ENCODE measurements at places on chromosomes 5 and 9.

GRCh38 chr9:113694912-113695311 lies 181.2 kb upstream of the ZNF618 start:
- DNase-seq: no peak

DNA sequence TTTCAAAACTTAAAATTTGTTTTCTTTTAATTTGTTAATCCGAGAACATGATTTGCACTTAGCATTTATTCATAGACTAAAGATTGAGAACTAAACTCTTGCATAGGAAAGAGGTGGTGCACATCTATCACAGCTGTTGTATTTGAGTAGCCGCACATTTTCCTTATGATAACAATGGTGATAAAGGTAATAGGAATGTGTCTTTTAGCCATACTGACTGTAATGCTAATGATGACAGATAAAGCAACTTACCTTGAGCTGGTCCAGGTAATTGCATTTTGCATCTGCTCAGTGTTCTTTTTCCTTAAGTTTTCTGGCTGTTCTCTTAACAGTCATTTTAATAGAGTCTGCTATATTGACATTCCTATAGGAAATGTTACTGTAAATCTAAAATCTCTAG lies 19.0 kb downstream of the PHAX start:
- DNase-seq: no peak

DNA sequence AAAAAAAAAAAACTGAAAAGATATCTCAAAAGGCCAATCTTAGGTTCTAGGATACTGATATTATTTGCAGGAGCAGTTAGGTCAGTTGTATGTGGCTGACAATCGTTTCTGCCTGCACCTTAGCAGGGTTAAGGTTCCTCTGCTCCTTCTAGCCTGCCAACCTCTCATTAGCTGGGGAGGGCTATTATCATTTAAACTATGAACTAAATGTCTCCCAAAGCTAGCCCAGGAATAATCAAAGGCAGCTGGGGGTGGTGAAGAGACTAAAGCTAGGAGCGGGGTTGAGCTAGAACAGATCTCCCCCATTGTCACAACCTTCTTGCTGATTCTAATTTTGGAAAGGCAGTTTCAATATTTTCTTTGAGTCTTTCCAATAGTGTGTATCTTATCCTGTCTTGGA lies 99.9 kb downstream of the ICE1 start:
- DNase-seq: no peak

DNA sequence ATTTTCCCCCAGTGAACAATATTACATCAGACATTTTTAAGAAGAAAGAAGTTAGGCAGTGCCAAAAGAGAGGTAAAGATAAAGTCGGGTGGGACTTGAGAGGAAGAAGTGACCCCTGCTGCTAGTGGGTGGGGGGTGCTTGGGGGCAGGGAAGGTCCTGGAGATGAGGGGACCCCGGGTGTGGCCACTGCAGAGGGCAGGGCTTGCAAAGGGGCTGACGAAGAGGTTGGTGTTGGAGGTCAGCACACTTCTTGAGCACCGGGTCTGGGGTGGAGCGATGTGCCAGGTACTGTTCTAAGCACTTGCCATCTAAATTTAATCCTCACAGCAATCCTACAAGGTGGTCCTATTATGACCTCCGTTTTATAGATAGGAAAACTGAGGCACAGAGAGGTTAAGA lies 62.0 kb downstream of the AMBP start:
- no peak for DNase-seq

DNA sequence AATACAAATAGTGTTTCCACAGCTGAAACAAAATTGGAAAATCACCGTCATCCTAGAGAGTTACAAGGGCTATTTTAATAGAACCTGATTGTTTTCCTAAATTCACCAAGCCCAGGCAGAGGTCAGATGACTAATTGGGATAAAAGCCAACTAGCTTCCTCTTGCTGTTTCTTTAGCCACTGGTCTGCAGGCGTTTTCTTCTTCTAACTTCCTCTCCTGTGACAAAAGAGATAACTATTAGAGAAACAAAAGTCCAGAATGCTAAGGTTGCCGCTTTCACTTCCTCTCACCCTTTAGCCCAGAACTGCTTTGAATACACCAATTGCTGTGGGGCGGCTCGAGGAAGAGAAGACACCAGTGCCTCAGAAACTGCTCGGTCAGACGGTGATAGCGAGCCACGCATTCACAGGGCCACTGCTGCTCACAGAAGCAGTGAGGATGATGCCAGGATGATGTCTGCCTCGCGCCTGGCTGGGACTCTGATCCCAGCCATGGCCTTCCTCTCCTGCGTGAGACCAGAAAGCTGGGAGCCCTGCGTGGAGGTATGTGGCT lies at the start of gene TLR4:
TSS of gene TLR4 (plus strand) at position 380 of the 552 bp plus-strand sequence. CDS start at position 450, 70 bp downstream.
- peak; percentile 15 for DNase-seq

GRCh38 chr9:121751686-121752445 lies 100.4 kb downstream of the DAB2IP start:
- DNase-seq: no peak

DNA sequence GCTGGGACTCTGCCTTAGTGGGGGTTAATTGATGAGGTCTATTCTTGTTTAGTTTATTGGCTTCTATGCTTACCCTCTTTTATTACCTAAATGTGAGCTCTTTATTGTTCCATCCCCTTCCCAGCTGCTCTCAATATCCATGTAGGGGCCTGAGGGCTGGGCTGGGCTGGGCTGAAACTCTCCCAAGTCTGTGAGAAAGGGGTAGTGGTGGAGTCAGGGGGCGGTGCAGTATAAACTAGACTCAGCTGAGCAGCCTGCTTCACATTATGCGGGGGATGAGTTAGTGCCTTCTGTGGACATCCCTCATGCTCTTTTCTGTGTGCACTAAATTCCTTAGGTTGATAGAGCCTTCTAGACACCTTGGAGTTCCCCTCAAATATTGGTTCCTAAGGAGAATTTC lies 451.8 kb upstream of the PTGER4 start:
- no peak for DNase-seq

- DNase-seq: no peak
These were observed 380.5 kb downstream of the RAB3C start for GRCh38 chr5:58963361-58963760.

- DNase-seq: no peak
These were observed 43.1 kb downstream of the CAMK2A start for GRCh38 chr5:150246429-150246828.

DNA sequence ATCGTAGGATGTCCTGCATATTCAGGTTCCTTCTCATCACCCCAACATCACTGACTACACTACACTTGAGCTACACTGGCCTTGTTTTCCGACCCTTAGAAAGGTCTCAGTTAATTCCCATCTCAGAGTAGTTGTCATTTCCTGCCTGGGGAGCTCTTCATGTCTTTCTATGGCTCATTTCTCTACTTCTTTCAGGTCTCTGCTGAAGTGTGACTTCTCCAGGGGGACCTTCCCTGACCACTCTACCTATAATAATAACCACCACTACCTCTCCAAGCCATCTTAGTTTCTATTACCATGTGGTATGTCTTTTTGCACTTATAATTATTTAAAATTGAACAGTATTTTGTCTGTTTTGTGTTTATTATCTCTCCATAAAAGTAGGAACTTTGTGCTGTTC lies 113.2 kb downstream of the STARD4 start:
- DNase-seq: no peak

DNA sequence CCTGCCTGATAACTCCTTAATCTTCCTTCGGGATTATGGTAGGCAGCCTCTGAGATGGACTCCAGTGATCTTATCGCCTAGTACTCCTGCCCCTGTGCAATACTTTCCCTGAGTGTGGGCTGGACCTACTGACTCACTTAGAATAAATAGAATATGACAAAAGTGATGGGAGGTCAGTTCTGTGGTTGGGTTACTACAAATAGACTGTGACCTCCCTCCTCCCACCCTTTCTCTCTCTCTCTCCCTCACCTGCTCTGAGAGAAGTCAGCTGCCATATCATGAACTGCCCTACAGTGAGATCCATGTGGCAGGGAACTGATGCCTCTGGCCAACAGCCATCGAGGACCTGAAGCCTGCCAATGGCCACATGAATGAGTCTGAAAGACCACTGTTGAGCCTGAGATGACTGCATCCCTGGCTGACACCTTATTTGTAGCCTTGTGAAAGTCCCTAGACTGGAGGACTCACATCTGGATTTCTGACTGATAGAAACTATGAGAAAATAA lies 31.7 kb downstream of the NRG2 start:
- no peak for DNase-seq

- no peak for DNase-seq
These were observed 48.3 kb upstream of the TCERG1 start for GRCh38 chr5:146398826-146399225.

DNA sequence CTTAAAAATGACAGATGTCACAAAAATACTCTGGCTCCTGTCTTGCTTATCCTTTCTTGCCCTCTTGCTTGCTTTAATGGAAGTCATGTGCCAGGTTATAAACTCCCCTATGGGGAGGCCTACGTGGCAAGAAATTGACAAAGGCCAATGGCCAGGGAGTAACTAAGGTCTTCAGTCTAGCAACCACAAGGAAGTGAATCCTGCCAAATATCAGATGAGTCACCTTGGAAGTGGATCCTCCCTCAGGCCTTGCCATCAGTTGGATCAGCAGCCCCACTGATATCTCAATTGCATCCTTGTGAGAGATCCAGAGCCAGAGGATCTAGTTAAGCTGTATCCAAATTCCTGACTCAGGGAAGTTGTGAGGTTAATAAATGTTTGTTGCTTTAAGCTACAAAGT lies 82.8 kb downstream of the CAAP1 start:
- no peak for DNase-seq

GRCh38 chr9:128714586-128715435 lies 9.1 kb downstream of the ZDHHC12 start:
- DNase-seq: no peak

- no peak for DNase-seq
These were observed 113.3 kb downstream of the MTREX start for GRCh38 chr5:55421074-55421529.

DNA sequence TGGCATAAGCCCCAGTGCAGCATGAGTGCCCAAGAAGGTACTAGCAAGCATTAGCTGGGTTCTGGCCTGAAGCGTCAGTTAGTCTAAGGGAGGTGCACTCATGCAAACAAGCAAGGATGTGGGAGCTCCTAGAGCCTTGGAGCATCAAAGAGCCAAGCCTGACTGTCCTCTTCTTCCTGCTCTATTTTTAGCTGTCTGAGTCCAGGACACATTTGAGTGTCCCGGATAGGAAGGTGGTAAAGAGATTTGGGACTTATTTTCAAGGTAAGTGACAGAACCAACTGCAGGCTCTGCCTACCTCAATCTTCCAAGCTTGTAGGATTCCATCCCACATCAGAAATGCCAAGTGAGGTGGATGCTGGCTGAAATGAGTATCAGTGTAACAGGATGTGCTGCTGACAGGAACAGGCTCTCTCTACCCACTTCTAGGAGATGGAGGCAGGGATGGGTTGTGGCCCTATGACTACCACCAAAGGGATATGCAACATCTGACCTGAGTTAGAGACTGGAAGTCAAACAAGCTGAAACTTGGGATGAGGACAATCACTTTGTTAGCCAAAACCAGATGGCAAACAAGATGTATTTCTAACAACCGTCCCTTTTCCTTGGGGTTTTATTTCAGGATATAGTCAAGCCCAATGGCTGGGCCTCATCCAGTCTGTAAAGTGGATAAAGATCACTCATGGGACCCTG lies 15.1 kb downstream of the MACROH2A1 start:
- no peak for DNase-seq

GRCh38 chr5:5854087-5854486 lies 431.6 kb downstream of the ICE1 start:
- DNase-seq: no peak

DNA sequence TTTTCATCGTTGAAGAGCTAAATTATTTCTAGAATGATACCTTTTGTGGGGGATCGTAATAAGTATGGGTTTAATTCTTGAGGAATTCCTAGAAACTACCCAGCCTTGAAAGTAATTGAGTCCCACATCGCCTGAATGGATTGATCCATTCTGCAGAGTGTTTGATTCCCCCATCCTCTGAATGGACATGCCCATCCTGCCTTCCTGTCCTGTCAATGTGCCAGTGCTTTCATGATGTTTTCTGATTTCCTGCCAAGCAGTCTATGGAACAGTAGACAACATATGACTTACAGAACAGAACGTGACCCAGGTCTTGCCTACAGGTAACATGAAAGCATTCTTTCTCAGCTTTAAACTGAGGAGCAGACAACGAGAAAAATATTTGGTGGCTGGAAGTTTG lies 319.2 kb downstream of the DRD1 start:
- DNase-seq: no peak

GRCh38 chr5:96868603-96869371 lies 7.5 kb upstream of the ERAP2 start:
- DNase-seq: peak; percentile 74

GRCh38 chr9:15670246-15670645 lies 117.4 kb downstream of the CCDC171 start:
- DNase-seq: no peak

DNA sequence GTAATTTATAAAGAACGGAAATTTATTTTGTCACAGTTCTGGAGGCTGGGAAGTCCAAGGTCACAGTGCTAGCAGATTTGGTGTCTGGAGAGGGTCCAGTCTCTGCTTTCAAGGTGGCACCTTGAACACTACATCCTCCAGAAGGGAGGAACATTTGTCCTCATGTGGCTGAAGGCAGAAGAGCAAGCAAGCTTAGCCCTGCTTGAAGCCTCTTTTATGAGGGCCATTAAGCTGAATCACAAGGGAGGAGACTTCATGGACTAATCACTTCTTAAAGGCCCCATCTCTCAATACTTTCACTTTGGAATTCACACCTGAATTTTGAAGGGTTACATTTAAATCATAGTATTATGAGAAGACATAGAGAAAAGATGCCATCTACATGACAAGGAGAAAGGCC lies 215.4 kb upstream of the NFIL3 start:
- no peak for DNase-seq

- DNase-seq: no peak
These were observed 43.1 kb downstream of the PTCD2 start for GRCh38 chr5:72363166-72363802.

GRCh38 chr9:74824654-74825053 lies 63.1 kb downstream of the TRPM6 start:
- no peak for DNase-seq

DNA sequence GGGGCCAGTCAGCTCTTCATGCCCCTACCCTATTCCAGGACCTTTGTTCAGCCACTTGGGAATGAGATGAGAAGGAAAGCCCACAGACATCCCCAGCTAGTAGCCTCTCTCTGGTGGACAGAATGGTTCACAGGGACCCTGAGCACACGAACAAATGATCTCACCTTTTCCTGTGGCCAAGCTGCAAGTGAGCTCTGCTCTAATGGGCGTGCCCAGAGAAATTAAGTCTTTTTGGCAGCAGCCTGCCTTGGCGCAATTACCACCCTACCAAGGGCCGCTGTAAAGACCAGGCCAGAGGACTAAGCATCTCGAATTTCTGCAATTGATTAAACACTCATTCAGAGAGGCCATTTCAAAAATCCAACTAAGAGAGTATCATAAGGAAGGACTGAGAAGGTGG lies 56.0 kb downstream of the WHRN start:
- DNase-seq: no peak

GRCh38 chr5:106523852-106524251 lies 1146.9 kb downstream of the EFNA5 start:
- DNase-seq: no peak

Data from CD4-positive, alpha-beta T cell treated with Interleukin-10 for 1 hour (primary cell).